ENCODE measurements at places on chromosomes 4 and X.

GRCh38 chrX:153871451-153871850, 14.5 kb downstream of the L1CAM start:
- no peak for DNase-seq

DNA sequence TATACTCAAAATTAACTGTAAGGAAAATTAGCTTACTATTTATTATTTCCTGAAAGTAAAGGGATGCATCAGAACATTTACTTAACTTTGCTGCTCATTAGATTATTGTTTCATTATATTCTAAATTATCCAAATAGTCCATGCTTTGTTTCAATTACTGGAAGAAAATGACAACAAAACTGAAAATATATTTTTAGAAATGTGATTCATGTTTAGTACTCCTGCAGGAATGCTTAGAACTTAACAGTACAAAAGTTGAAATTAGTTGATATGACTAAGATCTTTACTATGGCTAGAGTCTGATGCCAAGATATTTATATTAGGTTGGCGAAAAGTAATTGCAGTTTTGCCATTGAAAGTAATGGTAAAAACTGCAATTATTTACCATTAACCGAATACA, 660.5 kb upstream of the PABPC4L start:
- DNase-seq: no peak

DNA sequence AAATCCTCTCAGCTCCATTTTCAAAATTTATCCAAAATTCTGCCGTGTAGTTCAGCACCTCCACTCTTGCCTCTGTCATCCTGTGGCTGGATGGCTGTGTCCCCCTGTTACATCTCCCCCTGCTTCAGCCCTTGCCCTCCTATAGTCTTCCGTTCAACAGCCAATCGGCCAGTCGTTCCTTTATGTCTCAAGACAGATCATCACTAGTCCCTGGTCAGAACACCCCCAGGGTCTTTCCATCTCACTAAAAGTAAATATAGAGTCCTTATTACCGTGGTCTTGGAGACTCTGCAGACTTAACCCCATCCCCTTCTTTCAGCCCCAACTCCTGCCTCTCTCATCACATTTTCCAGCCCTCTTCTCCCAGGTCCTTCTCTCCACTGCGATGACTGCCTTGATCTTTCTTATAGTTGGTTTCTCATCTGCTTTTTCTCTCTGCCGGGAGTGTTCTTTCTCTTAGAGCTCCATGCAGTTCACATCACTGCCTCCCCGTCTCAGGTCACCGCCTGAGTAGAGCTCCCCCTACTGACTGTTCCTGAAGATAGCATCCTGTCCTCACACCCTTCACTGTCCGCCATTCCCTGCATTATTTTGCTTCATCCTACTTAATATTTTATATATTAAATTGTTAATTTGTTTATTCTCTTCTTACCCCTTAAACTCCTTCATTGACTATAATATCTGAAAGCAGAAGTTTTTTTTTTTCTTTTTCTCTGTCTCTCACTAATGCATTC, 736.9 kb upstream of the MAGEB2 start:
- no peak for DNase-seq

- DNase-seq: no peak
These were observed 12.7 kb downstream of the MSANTD1 start for GRCh38 chr4:3261411-3262207.

DNA sequence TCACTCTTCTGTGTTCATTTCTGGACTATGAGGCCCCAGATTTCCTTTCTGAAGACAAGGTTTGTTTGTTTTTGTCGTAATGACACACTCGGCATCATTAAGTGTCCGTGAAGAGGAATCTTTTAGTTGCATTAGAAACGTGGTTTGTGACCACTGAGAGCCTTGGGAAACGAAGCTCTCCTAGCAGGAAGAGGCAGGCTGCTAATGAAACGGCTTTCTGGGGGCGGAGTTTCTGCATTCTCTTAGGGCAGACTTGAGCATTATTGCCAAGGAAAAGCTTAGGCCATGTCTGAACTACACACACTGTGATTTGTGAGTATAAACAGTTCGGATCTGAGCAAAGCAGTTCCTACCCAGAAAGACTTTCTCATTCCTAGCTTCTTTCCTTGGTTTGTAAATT, 64.0 kb downstream of the SOX3 start:
- no peak for DNase-seq

DNA sequence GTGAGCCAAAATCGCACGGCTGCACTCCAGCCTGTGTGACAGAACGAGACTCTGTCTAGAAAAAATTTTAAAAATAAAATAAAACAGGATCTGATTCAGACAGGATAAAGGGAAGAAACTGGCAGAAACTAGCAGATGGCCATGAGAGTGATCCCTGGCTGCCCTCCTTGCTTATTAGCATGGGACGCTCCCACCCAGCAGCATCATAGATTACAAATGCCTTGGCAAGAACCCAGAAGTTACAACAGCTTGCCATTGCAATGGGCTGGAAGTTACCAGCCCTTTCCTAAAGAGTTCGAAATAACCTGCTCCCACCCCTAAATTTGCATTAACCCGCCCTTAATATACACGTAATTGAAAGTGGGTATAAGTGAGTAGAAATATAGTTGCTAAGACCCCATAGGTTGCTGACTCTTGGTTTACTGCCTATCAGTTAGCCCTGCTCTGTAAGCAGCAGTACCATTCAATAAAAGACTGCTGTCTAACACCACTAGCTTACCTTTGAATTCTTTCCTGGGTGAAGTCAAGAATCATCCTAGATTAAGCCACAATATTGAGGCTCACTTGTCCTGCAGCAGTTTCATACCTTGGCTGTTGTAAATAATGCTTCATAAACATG, 9.1 kb upstream of the XAGE2 start:
- no peak for DNase-seq

GRCh38 chr4:120228086-120228485, 161.4 kb upstream of the MAD2L1 start:
- no peak for DNase-seq

GRCh38 chr4:140137671-140138070, 16.3 kb downstream of the MAML3 start:
- no peak for DNase-seq

GRCh38 chr4:153553819-153554170, 87.6 kb downstream of the TMEM131L start:
- DNase-seq: no peak

DNA sequence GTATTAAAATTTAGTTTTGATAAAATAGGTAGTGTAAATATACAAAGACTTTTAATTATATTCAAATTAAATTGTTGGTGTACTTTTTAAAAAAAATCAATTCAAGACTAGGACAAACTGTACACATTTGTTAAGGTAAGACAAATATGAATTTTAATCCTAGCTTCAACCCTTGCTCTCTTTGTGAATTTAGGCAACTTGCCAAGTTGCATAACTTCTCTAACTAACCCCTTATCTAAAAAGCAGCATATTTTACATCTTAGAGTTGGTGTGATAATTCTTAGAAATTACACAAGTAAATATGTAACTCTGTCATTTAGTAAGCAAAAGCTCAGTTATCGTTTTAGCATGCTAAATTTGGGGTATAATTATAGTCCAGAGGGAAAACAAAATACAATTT, 78.1 kb upstream of the FSTL5 start:
- no peak for DNase-seq

DNA sequence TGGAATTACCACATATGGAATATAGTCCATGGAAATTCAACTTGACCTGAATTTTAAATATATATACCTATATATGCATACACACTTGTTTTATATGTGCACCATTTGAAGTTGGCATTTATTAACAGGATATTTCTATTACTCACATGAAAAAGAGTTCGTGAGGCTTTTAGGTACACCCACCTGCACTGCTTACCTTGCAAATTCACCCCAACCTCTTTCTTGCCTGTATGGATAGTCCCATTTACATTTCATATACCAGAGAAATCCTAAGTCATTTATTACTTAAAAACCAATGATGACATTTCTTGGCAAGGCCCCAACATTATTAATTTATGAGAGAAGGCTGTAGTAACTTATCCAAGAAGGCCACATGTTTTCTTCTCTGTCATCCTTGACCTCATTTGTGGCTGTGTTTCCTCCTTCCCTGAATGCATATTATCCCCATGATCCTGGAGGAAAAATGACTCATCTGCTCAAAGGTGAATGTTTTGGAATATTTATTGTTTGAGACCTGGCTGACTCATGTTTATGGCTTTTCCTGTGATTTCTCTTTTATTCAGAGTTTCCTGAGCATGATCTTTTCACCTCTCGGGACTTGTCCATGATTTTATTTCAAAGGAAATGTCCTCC, 62.2 kb upstream of the FAM241A start:
- DNase-seq: no peak

GRCh38 chrX:105098812-105099211, 121.7 kb downstream of the TEX13A start:
- no peak for DNase-seq

GRCh38 chr4:28391877-28392276, 1531.2 kb downstream of the STIM2 start:
- DNase-seq: no peak
